ENCODE measurements at places on chromosomes 16 and 17. TPM values are rescaled to one million over a fixed set of nuclear protein-coding genes. Genes with fewer than 3 reads are reported as not detected.

The TCAP gene
- 0.36 TPM for total RNA-seq

The PYDC1 gene
- total RNA-seq, result not detected

The C16orf89 gene
- not detected for total RNA-seq

The TMEM235 gene
- not detected for total RNA-seq

The ZNHIT3 gene
- total RNA-seq, result 21.8 TPM

The ITGB4 gene
- total RNA-seq, result 974 TPM

The THRA gene
- 16.2 TPM for total RNA-seq

The NHLRC4 gene
- total RNA-seq, result 0.14 TPM

The KRT40 gene
- total RNA-seq, result not detected

Data from nasal cavity respiratory epithelium epithelial cell of viscerocranial mucosa (primary cell).